Globus pallidus (tissue), 1 donor: ENCODE measurements at places on chromosomes 3 and 15.

- peak; percentile 51 for DNase-seq
Observed at GRCh38 chr3:194140520-194141414, 4.8 kb downstream of the HES1 start.

GRCh38 chr3:129346695-129347457 lies 68.2 kb downstream of the HMCES start:
- DNase-seq: no peak

- no peak for DNase-seq
Observed at GRCh38 chr3:41794748-41795589, 166.9 kb downstream of the ULK4 start.

DNA sequence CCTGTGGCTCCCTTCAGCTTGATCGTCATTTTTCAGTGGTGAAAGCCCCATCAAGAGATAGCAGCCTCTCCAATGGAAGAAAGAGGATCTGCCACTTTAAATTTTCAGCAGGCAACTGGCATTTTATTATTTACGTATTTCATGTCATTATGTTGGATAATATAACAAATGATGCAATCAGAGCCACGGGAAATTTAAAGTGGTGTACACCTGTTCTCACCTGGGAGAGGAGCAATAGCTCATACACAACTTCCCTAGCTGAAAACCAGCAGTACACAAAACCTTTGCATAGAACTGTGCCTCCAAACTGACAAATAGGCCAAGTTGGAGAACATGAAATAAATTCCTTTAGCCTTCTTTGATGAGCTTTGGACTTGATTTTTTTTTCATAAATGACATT lies 136.9 kb downstream of the SATB1 start:
- no peak for DNase-seq

GRCh38 chr3:191262650-191263049 lies 63.6 kb downstream of the OSTN start:
- no peak for DNase-seq

- DNase-seq: no peak
Observed at GRCh38 chr3:34248352-34248751, 449.9 kb downstream of the PDCD6IP start.

- no peak for DNase-seq
Observed at GRCh38 chr3:96182756-96183155, 631.6 kb upstream of the EPHA6 start.

DNA sequence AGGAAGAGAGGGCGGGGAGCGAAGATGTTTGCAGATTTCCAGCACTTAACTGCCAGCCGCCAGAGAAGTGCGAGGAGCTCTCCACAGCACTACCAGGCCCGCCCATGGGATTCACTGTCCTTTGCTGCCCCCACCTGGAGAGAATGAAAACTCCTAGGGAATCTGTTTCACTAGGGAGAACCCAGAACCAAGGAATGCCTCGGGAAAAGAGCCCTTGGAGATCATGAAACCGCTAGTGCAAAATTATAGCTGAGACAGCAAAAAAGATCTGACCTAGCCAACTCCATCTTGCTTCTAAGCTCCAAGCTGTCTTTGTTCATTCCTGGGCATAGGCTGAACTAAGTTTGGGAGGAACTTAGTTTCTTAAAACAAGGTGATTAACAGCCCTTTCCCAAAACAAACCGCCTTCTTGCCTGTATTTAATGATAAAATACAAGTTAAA lies 82.6 kb upstream of the GCNT3 start:
- peak; percentile 84 for DNase-seq

GRCh38 chr3:99439892-99440291 lies 198.5 kb upstream of the COL8A1 start:
- no peak for DNase-seq

DNA sequence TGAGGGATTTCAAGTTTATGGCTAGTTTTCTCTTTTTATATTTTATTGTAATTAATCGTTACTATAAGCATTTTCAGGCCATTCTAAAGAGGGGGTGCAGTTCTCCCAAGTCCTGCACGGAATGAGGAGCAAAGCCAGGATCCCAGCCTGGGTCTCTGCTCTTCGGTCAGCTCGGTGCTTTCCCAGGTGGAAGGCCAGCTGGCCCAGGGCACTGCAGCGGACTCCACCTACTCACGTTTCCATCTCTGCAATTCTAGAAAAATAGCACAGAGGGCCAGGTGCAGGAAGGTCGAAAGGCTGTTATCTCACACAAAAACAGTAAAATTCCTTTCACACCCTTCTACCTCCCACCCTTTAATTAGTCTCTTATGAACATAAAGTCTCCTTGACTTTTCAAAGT lies 59.5 kb upstream of the HES1 start:
- DNase-seq: no peak

DNA sequence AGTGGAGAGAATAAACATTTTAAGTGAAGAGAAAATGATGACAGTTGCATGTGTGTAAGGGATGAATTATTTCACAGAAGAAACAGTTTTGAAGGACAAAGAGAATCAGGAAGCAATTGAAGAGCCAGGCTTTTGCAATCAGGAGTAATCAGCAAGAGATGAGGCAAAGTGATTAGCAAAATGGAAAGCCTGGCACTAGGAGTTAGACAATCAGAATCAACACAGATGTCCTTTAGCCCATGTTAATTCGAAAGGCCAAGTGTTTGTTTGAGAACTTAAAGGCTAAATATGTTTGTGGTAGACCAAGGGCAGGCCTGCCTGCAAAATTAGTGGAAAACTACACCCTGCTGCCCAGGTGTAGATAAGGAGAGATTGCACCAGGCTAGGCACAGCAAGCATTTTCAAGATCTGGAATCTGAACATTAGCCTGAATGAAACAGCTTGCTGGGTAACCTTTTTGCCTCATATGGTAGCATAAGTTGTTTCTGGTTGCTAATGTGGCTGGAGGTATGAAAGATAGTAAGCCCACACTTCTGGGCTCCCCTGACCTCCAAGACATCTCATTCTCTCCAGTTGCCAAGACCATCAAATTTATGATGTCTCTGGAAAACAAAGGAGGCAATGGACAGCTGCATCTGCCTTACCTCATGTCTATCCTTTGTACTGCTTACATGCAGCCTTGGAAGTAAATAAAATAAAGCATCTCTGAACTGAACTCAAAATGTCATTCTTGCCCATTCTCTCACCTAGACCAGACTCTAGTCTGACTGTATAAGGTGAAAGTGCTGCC lies 22.0 kb upstream of the LEKR1 start:
- DNase-seq: no peak

- DNase-seq: no peak
Observed at GRCh38 chr3:130939753-130940152, 45.9 kb downstream of the ATP2C1 start.

GRCh38 chr3:2976212-2976611 lies 134.0 kb downstream of the IL5RA start:
- DNase-seq: no peak

- DNase-seq: no peak
Observed at GRCh38 chr3:104933972-104934371, 432.7 kb upstream of the ALCAM start.

GRCh38 chr3:42696356-42697288 lies 6.0 kb downstream of the HHATL start:
- DNase-seq: no peak

- DNase-seq: peak; percentile 57
Observed at GRCh38 chr3:184234224-184234623, 4.8 kb downstream of the VWA5B2 start.

- no peak for DNase-seq
Observed at GRCh38 chr3:10334459-10334858, 13.5 kb upstream of the SEC13 start.

GRCh38 chr3:170128259-170128976 lies 53.1 kb downstream of the PHC3 start:
- peak; percentile 22 for DNase-seq

GRCh38 chr3:54121414-54122323 lies 683 bp upstream of the CACNA2D3 start:
- no peak for DNase-seq

- no peak for DNase-seq
Observed at GRCh38 chr3:52403271-52403841, 41.5 kb downstream of the SEMA3G start.

- DNase-seq: peak; percentile 60
Observed at GRCh38 chr3:125585595-125586223, 9.6 kb downstream of the OSBPL11 start.

DNA sequence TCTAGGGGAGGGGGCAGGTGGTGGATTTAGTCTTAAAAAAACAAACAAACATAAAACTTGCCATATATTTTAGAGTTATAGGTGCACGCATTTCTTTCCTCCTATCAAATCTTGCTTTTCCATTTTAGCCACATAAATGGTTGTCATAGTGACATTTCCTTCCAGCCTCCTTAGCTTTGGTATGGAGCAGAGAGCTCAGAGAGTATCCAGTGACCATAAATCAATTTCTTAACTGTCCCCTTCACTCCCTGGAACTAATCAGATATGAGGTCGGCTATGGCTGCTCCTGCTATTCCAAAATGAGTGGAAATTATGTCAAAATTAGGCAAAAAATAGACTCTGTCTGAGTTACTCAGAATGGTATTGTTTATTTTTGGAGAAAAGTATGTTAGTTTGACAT lies 164.5 kb downstream of the EBLN2 start:
- no peak for DNase-seq

DNA sequence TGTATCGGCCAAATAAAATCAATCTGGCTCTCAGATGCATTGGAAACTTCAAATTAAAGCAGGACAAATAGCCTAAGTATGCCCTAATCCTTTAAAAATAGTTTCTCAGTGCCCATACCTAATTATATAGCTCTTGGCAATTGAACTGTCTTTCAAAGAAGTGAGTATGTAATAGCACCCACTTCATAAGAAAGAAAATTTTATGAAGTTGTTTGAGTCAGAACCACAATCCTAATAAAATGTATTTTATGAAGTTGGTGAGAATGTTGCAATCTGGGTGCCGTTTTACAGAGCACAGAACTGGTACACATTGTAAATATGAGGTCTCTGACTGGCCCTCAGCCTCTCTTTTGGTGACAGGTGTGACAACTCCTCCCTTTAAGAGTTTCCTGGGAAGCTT lies 45.4 kb downstream of the EPHB1 start:
- no peak for DNase-seq

DNA sequence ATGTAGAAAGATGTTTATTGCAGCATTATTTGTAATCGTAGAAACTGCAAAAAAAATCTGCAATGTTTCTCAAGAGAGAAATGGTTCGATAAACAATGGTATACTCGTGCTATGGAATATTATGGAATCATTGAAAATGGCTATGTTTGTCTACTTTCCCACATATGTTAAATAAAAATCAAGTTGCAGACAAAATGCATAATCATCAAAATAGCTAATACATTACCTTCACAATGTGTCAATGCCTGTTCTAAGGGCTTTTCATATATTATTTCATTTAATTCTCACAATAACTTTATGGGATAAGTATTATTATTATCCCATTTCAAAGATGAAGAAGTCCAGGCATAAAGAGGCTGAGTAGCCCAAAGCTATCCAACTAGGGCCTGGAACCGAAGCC lies 2.2 kb upstream of the EIF2B5 start:
- DNase-seq: no peak

DNA sequence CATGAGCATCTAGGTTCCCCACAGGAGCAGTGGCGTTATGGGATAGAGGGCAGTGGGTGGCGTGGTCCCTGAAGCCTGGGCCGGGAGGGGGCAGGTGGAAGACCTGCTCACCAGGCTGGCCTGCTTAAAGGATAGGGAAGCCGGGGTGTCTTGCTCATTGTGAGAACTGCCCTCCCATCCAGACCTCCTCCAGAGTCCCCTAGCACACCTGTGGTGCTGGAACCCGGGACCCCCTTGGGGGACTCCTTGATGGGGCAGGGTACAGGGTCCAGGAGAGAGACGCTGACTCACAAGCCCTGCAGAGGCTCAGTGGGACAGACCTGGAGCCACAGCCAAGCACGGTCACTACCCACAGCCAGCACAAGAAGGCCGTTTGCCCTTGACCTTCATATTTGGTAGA lies 2.8 kb upstream of the RHCG start:
- DNase-seq: no peak

DNA sequence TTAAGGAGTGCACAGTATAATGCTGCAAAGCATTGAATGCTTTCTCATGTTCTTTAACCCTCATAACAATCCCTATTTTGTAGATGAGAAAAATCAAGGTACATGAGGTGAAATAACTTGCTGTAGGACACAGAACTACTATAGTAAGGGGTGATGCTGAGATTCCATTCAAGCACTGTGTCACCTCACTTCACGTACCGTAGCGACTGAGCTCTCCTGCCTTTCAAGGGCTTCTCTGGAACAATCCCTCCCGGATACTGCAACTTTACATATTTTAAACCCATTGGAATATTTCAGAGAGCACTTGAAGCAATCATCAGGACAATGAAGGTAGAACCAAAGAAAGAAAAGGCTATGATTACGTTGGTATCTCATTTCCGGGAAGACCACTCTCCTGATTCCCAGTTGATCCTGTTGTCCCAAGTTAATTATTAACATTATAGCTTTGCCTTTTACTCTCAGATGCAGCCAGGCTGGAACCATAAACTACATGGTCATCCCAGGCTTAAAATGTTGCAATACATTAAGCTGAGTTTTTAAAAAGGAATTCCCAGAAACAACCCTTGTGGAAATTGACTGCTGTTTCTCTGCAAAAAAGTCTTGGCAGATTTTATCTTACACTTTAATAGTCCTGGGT lies 252.2 kb upstream of the IGF1R start:
- no peak for DNase-seq

- no peak for DNase-seq
Observed at GRCh38 chr3:192068464-192069254, 607.7 kb downstream of the PYDC2 start.

- no peak for DNase-seq
Observed at GRCh38 chr15:101561584-101561906, 72.0 kb upstream of the PCSK6 start.

DNA sequence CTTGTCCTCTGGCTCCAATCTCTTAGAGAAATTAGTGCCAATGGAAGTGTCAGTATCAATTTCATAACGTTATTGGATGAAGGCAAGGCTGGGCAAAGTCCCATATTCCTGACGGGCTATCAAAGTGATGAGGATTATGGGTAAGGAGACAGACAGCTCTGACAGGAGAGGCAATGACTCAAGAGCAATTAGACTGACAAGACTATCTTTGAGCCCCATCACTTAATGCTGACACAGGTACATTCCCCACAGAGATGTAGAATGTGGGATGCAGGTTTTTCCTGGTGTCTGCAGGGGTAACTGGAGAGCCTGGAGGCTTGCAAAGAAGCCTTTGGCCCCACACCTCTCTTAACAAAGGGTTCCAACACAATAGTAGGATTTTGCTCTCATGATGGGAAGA lies 208.3 kb downstream of the NTRK3 start:
- no peak for DNase-seq

- DNase-seq: no peak
Observed at GRCh38 chr3:36124118-36124796, 256.0 kb upstream of the STAC start.
